ENCODE measurements at places on chromosomes 3 and 15.
A peak's percentile ranks its signal among the peaks of the same experiment; 100 is the strongest.

- H3K4me3 ChIP-seq: no peak overlapping the region
- DNase-seq: no peak
- no peaks in the 10 kb centered on the region for H3K36me3 ChIP-seq
- H3K27ac ChIP-seq: peak overlapping the region; percentile 65
- H3K27me3 ChIP-seq: no peaks in the 10 kb centered on the region
- H3K4me1 ChIP-seq: no peaks in the 10 kb centered on the region
Observed at GRCh38 chr15:39828374-39828931, 45.8 kb upstream of the FSIP1 start.

- DNase-seq: no peak
- H3K4me3 ChIP-seq: no peak overlapping the region
- no peaks in the 10 kb centered on the region for H3K27me3 ChIP-seq
- H3K36me3 ChIP-seq: no peaks in the 10 kb centered on the region
- H3K27ac ChIP-seq: no peak overlapping the region
Observed at GRCh38 chr15:79947009-79947408, 24.0 kb downstream of the BCL2A1 start.

DNA sequence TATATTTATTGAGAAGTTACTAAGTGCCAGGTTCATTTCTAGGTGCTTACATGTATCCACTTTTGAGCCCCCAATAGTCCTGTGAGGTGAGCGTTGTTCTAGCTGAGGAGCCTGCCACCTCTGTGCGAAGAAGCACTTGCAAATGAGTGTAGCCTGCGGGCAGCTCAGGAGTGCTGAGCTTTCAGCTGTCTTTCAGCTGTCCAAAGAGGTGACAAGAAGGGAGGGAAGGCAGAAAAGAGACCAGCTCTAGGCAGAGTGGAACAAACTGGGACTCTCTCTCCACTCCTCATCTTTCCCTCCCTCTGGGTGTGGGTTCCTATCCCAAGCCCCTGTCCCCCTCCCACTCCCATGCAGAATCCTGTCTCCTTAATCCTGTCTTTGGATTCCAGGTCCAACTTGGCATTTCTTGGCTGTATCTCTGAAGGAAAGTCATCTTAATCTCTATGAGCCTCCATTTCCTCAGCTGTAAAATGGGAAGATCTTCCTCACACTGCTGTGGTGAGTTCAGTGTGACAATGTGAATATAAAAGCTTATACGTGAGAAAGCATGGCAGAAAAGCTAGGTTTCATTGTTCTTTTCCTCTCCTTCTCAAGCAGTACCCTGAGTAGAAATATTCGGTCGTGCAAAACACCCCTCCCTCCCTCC, 6.7 kb upstream of the SRP14 start:
- no peak overlapping the region for H3K4me3 ChIP-seq
- peak; percentile 45 for DNase-seq
- peaks cover 30% of the 10 kb centered on the region for H3K4me1 ChIP-seq
- H3K36me3 ChIP-seq: no peaks in the 10 kb centered on the region
- peak overlapping the region; percentile 65 for H3K27ac ChIP-seq

- no peak overlapping the region for H3K4me3 ChIP-seq
- H3K36me3 ChIP-seq: no peaks in the 10 kb centered on the region
- no peaks in the 10 kb centered on the region for H3K27me3 ChIP-seq
- no peaks in the 10 kb centered on the region for H3K4me1 ChIP-seq
- DNase-seq: peak; percentile 10
- H3K27ac ChIP-seq: no peak overlapping the region
Observed at GRCh38 chr3:12454076-12454815, 30.0 kb upstream of the TSEN2 start.

GRCh38 chr3:105865867-105866350, 2.9 kb downstream of the CBLB start:
- peaks cover 36% of the 10 kb centered on the region for H3K4me1 ChIP-seq
- no peaks in the 10 kb centered on the region for H3K27me3 ChIP-seq
- H3K36me3 ChIP-seq: no peaks in the 10 kb centered on the region
- H3K4me3 ChIP-seq: peak overlapping the region; percentile 4

DNA sequence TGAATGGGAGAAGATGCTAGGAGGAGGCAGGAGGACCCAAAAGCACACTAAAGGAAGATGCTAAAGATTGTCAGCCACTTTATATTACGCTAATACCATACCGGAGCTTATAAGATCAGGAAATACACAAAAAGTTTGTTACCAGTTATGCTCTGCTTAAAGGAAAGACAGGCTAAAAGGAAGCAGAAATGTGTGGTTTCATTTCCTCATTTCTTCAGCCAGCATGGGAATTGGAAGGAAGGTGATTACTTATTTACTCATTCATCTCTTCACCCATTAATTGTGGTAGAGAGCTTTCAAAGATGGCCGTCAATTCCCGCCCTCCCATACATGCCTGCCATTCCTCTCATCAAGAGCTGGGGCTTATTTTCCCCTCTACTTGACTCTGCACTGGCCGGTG, 26.7 kb upstream of the TMEM158 start:
- H3K36me3 ChIP-seq: no peaks in the 10 kb centered on the region
- H3K4me1 ChIP-seq: no peaks in the 10 kb centered on the region
- no peak for DNase-seq
- no peak overlapping the region for H3K4me3 ChIP-seq
- no peaks in the 10 kb centered on the region for H3K27me3 ChIP-seq

DNA sequence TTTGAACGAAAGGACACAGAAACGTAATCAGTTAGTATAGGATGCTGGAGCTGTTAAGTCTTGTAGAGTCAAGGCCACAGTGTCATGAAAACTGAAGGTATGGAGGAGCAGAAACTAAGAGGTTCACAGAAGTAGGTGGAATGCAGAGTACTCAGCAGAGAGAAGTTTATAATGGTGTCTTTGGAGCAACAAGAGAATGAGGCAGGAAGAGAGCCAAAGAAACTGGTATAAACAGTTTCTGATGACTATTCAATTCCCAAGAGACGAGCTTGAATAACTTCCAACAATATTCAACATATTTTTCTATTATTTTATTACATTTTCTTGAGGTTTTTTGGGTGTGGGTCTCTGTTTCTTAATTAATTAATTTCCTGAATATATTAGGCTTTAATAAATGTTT, 29.6 kb downstream of the GALK2 start:
- no peak overlapping the region for H3K4me3 ChIP-seq
- H3K27ac ChIP-seq: no peak overlapping the region
- H3K4me1 ChIP-seq: peaks cover 21% of the 10 kb centered on the region
- H3K27me3 ChIP-seq: no peaks in the 10 kb centered on the region

All from sigmoid colon (tissue), 7 donors.